HCT116 (cell line): ENCODE measurements at places on chromosomes 11 and 22.

DNA sequence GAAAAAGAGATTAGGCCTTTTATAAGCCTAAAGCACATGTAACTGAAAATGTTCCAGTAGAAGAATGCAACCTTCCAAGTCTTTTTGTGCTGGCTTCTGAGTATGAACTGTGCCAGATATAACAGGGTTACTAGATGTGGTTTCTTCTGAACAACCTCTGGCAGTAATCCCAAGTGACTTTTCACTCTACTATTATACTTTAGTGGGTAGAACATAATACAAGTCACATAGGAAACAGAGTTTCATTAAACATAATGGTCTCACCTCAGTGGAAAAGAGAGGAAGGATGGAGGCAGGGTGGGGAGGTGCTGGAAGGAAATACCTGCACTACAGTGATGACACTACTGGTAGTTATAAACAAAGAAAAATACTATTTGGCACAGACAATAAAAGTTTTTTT, 81.3 kb downstream of the PHF21A start:
- H3K4me3 ChIP-seq, result no peak overlapping the region
- no peaks in the 10 kb centered on the region for H3K4me1 ChIP-seq
- H3K36me3 ChIP-seq, result no peaks in the 10 kb centered on the region
- DNase-seq, result no peak

DNA sequence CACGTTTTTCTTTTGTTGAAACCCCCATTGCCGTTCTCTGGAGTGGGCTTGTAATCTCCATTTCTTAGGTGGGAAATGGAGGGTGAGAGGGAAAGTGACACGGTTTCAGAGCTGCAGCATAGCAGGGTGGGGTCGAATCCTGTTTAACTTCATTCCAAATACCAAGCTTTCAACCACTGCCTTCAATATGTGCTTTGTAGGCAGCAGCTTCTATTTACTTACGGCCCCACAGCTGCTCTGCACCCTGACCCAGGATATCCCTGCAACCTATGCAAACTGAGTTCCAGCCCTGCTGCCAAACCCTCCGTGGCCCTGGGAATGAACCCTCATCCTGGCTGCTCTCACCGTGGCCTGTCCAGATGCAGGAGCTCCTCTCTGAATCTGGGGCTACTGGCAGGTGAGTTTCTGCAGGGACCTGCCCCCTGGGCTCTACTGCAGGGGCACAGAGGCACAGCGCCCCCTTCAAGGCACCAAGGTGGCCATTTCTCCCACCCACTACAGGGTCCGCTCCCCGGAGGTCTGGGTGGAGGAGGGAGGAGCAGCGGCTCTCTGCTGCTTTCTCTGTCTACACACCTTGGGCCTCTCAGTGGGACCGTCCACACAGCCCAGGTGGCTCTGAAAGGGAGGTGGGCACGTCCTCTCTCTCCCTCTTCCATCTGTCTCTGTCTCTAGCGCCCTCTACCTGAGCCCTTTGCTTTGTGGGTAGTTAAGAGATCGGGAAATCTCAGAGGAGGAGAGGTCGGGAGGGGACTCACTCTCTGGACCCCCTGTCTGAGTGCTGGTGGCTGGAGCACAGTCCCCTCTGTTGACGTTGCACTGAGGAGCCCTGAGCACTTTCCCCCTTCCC, 279.1 kb downstream of the BRD1 start:
- H3K4me1 ChIP-seq, result no peaks in the 10 kb centered on the region
- H3K36me3 ChIP-seq, result no peaks in the 10 kb centered on the region
- DNase-seq, result no peak
- H3K27me3 ChIP-seq, result no peaks in the 10 kb centered on the region
- no peak overlapping the region for H3K4me3 ChIP-seq
- H3K27ac ChIP-seq, result no peak overlapping the region

- no peak for DNase-seq
- H3K27me3 ChIP-seq, result no peaks in the 10 kb centered on the region
- no peaks in the 10 kb centered on the region for H3K36me3 ChIP-seq
- no peak overlapping the region for H3K27ac ChIP-seq
- no peaks in the 10 kb centered on the region for H3K4me1 ChIP-seq
These were observed 59.4 kb upstream of the CHRM4 start for GRCh38 chr11:46450846-46451477.

DNA sequence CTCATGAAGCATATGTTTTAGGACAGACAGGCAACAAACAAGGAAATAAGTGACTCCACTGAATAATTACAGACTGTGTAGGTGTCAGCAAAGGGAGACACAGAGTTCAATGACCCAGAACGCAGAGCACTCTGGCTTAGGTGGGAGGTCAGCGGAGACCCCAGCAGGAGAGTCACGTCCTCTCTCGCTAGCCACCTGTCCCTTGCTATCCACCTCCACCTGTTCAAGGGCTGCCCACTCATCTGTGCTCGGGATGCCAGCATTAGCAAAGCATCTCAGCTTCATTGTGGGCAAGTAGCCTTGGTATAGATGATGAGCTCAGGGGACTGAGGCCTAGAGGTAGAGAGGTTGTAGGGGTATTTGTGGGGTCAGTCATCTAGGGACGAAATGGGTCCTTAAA, 21.8 kb upstream of the ATXN10 start:
- no peak overlapping the region for H3K27ac ChIP-seq
- H3K36me3 ChIP-seq, result no peaks in the 10 kb centered on the region
- H3K4me3 ChIP-seq, result no peak overlapping the region
- no peaks in the 10 kb centered on the region; the same call in 1 of the 2 replicates for H3K4me1 ChIP-seq

GRCh38 chr22:47691152-47691895, 928.9 kb downstream of the TBC1D22A start:
- H3K27me3 ChIP-seq, result no peaks in the 10 kb centered on the region
- no peak overlapping the region for H3K4me3 ChIP-seq
- H3K27ac ChIP-seq, result no peak overlapping the region
